Osteocyte (in vitro differentiated cells): ENCODE measurements at places on chromosomes 1 and 21.
A peak's percentile ranks its signal among the peaks of the same experiment; 100 is the strongest.

DNA sequence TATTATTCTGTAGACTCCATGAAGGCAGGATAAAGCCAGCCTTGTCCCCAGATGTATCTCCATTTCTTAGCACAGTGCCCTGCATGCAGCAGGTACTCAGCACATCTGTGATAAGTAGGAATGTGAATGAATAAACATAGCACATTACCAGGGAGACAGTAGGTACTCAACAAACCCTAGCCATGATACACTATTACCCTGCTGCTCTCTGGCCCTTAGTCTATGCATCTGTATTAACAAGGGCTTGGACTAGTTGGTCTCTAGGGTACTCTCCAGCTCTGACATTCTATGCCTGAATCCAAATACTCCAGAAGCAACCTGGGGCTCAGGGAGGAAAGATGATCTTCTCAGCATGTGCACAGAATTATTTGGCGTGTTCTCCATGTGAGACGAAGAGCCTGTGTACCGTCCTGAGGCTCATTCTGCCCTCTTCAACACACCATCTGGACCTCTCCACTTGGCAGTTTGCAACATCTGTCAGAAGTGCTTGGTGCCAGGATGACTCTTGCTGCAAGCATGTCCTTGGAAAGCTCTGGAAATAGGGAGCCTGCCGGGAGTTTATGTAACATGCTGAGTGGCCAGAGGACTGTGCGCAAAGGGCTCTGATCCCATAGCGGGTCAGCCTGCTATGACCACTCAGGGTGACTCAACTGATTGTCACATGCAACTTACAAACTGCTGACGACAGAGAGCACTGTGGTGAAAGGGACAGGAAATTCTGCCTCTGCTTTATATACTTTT, 228.2 kb upstream of the USP24 start:
- H3K27ac ChIP-seq = peak overlapping the region; percentile 57
- DNase-seq = no peak
- H3K4me3 ChIP-seq = no peak overlapping the region
- H3K27me3 ChIP-seq = no peaks in the 10 kb centered on the region

DNA sequence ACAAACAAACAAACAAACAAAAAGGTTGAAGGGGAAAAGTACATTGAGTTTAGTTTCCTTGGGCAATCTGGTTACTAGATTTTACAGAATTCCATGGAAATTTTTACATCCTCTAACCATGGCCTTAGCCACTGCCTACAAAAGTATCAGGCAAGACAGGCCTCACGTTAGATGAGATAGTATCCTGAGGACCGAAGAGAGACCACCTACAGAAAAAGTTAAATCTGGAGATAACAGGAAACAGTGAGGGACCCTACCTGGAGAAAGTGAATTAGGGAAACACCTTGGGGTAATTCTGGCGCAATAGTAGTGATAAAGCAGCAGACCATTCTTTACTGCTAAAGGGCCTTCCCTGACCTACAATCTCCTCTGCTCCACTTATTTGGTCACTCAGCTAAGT, 8.7 kb downstream of the RAB29 start:
- H3K27me3 ChIP-seq = no peaks in the 10 kb centered on the region
- H3K27ac ChIP-seq = no peak overlapping the region
- DNase-seq = no peak
- H3K36me3 ChIP-seq = peaks cover 24% of the 10 kb centered on the region
- no peak overlapping the region for H3K4me3 ChIP-seq

DNA sequence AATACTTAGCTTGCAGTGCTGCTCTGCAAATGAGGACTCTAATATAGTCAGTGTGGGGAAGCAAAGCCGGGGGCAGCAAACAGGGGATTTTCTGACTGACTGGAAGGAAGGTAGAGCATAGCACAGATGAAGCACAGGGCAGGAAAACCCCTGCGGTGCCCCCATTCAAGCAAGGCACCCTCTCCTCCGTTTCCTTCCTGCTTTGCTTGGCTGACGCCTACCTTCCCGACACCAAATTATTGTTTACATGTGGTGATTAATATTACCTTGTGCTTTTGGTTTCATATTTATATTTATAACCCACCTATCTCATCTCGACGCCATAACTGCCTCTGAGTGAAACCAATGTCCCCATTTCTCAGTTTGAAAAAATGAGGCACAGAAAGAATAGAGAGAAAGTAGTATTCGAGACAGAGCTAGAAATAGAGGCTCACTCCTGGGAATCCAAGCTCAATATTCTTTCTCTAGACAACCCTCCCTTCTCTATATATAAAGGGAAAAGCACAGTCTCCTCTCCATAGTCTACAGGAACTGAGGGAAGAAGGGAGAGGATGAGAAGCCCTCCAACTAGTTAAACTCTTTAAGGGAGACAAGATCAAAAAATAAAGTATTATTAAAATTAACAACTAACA, 41.3 kb downstream of the PIK3C2B start:
- no peaks in the 10 kb centered on the region for H3K27me3 ChIP-seq
- no peak overlapping the region for H3K4me3 ChIP-seq
- H3K27ac ChIP-seq = no peak overlapping the region
- DNase-seq = no peak
- peaks cover 20% of the 10 kb centered on the region for H3K4me1 ChIP-seq

DNA sequence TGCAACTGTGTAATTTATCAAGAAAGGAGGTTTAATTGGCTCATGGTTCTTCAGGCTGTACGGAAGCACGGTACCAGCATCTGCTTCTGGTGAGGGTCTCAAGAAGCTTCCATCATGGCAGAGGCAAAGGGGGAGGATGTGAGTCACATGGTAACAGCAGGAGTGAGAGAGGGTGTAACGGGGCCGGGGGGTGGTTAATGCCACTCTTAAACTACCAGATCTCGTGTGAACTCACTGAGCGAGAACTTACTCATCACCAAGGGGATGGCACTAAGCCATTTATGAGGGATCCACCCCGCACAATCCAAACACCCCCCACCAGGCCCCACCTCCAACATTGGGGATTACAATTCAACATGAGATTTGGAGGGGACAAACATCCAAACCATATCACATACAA, 21.0 kb upstream of the IFFO2 start:
- H3K27me3 ChIP-seq = peaks cover 30% of the 10 kb centered on the region
- peaks cover 7% of the 10 kb centered on the region for H3K4me1 ChIP-seq
- DNase-seq = no peak
- H3K4me3 ChIP-seq = no peak overlapping the region
- no peaks in the 10 kb centered on the region for H3K36me3 ChIP-seq

- no peaks in the 10 kb centered on the region for H3K36me3 ChIP-seq
- no peak overlapping the region for H3K4me3 ChIP-seq
- H3K27ac ChIP-seq = no peak overlapping the region
- peaks cover 6% of the 10 kb centered on the region for H3K4me1 ChIP-seq
- DNase-seq = no peak
Measured at GRCh38 chr1:184114818-184115398, 63.4 kb downstream of the TSEN15 start.

DNA sequence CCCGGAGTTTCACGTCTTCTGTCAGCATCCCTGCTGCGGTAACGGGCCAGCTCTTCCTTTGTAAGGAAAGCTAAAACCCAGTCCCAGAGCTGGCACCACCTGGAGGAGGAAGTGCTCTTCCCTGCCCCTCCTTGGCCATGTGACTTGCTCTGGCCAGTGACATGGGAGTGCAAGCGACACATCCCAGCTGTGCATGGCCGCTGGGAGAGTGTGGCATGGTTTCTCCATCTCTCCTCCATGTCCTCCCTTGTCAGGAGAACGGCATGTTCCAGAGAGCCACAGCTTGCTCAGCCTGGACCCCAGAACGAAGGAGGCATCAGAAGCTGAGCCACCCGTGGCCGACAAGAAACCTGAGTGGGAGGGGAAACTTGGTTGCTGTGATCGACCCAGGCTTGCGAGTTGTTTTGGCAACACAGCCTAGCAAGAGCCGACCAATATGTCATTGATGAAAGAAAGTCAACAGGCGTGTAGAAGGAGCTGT, 2.7 kb upstream of the PRXL2B start:
- no peak overlapping the region for H3K27ac ChIP-seq
- DNase-seq = no peak
- no peak overlapping the region for H3K4me3 ChIP-seq
- H3K4me1 ChIP-seq = peaks cover 15% of the 10 kb centered on the region
- H3K36me3 ChIP-seq = no peaks in the 10 kb centered on the region
- H3K27me3 ChIP-seq = peaks cover 3% of the 10 kb centered on the region

- H3K36me3 ChIP-seq = no peaks in the 10 kb centered on the region
- H3K27ac ChIP-seq = peak overlapping the region; percentile 59
- DNase-seq = no peak
- H3K4me3 ChIP-seq = no peak overlapping the region
- no peaks in the 10 kb centered on the region for H3K27me3 ChIP-seq
Measured at GRCh38 chr1:206000641-206001339, 2.4 kb downstream of the RAB7B start.

DNA sequence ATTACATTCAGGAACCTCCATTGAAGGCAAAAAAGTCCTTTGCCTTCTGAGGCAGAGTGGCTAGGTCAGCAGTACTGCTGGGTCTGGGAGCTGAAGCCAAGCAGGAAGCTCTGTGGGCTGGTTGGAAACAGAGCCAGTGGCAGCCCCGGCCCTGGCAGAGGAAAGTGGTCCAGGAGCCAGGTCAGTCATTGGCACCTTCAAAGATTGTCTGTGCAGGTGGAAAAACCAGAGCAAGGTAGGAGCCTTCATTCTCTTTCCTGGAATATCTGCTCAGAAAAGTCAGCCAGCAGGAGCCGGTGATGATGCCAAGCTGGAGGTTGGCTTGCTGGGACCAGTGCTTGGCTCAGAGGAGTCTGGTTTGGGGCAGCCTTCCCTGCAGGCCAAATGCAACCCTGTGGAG, 12.5 kb upstream of the DISP3 start:
- no peaks in the 10 kb centered on the region for H3K36me3 ChIP-seq
- H3K4me3 ChIP-seq = no peak overlapping the region
- no peak for DNase-seq
- no peaks in the 10 kb centered on the region for H3K4me1 ChIP-seq
- no peak overlapping the region for H3K27ac ChIP-seq

DNA sequence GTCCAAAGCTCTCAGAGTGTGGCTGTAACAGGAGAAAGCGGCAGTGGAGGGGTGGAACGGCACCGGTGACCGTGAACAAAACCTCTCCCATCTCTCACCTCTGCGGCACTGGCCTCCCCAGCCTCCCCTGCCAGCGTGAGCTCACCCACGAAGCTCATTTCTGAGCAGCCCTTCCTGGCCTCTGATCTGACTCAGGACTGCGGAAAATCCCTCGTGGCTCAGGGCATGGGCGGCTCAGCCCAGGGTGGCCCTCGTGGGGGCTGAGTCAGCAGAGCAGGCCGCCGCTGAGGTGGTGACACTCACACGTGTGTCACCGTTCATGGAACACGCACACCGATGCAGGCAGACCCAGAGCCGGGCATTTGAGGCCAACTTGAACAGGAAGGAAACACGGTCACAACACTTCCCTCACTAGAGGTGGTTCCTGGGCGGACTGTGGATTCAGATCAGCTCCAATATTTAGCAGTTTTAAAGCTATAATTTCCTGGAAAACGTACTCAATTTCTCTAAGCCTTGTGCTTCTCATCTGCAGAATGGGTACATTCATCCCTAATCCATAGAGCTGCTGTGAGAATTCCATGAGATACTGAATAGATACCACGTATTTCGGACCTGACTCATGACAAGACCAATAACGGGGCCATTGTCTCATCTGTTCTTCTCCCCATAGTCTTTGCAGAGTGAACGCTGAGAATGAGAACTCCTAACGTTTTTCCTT, 115.0 kb upstream of the TMPRSS2 start:
- H3K27me3 ChIP-seq = no peaks in the 10 kb centered on the region
- H3K4me3 ChIP-seq = no peak overlapping the region
- H3K27ac ChIP-seq = no peak overlapping the region
- DNase-seq = no peak

DNA sequence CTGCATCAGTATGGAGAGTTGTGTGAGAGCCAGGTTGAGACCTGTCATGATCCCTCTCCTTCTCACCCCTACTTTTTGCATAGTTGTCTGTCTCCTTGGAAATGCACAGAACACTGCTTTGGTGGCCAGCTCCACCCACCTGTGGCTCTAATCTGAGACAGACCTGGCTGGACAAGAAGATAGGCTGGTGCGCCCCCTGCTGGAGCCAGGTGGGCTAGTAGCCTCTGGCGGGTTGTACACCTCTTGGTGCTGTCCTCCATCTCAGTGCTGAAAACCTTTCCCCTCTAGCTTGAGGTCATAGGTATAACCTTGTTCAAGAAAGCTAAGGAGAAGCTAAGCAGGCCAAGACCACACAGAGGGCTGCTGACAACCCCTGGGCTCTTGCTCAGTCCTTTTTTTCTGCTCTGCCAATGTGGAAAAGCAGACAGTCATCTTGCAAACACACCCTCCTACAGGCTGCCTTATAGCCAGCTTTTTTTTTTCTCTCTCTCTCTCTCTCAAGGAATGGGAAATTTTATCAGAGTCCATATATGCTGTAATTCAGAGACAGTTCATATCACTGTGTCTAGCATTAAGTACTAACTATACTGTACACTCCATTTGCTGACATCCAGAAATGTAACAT, 58.8 kb upstream of the SPATA6 start:
- peaks cover 4% of the 10 kb centered on the region for H3K27me3 ChIP-seq
- no peak overlapping the region for H3K27ac ChIP-seq
- H3K4me3 ChIP-seq = no peak overlapping the region
- H3K4me1 ChIP-seq = no peaks in the 10 kb centered on the region

DNA sequence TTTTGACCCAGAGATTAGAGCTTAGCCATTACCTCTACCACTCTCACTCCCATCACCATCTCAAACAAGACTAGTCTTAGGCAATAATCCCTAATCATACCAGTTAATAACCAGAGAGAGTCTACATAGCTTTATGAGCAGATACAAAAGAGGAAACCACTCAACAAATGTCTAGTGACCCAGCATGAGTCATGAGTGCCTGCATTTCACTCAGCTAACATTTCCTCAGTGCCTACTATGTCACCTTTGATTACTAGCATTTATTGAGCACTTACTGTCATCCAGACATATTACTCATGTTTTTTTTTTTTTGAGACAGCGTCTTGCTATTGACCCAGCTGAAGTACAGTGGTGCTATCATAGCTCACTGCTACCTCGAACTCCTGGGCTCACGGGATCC, 35.9 kb upstream of the GALNT2 start:
- H3K4me3 ChIP-seq = no peak overlapping the region
- H3K36me3 ChIP-seq = no peaks in the 10 kb centered on the region
- no peaks in the 10 kb centered on the region for H3K4me1 ChIP-seq
- H3K27me3 ChIP-seq = no peaks in the 10 kb centered on the region
- no peak overlapping the region for H3K27ac ChIP-seq

DNA sequence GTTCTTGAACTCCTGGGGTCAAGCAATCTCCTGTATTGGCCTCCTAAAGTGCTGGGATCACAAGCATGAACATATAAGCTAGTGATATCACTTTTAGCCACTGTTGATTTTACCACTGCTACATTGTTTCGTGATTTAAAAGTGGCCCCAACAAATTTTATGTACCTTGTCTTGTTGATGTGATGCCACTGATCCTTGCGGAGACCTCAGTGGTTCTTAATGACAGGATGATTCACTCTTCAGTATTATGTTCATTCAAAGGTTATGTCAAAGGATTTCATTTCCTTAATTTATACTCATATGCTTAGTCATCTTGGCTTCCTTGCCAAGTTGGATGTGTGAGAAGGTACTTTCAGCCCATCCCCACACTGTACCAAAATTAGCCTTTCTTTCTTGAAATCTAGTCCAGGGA, 12.1 kb downstream of the PRKACB start:
- no peak for DNase-seq
- H3K4me1 ChIP-seq = peaks cover 11% of the 10 kb centered on the region
- H3K27ac ChIP-seq = no peak overlapping the region
- H3K27me3 ChIP-seq = no peaks in the 10 kb centered on the region
- H3K4me3 ChIP-seq = no peak overlapping the region
- H3K36me3 ChIP-seq = peaks cover 4% of the 10 kb centered on the region
